ENCODE measurements at places on chromosomes 4 and X.

- no peak for DNase-seq
Measured at GRCh38 chrX:9122519-9123245, 88.8 kb upstream of the FAM9B start.

- no peak for DNase-seq
Measured at GRCh38 chr4:4440333-4441061, 53.6 kb downstream of the NSG1 start.

DNA sequence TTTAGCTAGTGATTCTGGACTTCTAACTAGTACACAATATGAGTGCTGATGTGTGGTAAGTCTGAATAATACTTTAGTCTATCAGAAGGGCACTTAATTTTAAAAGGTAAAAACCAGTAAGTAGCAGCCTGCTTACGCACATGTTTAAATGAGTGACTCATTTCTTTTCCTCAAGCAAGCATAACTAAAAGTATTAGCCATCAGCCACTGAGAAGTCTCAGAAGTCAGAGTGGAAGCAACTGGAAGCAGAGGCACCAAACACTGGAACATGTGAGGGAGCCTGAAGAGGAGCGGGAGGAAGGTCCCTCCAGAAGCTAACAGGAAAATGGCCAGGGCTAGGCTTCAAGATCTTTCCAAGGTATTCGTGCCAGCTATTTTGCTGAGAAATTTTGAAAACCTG is 257.7 kb downstream of the RAPGEF2 start:
- DNase-seq = no peak

GRCh38 chr4:169219440-169219839 is 51.3 kb downstream of the SH3RF1 start:
- DNase-seq = no peak

GRCh38 chr4:26015133-26015651 is 101.2 kb downstream of the SMIM20 start:
- no peak for DNase-seq

DNA sequence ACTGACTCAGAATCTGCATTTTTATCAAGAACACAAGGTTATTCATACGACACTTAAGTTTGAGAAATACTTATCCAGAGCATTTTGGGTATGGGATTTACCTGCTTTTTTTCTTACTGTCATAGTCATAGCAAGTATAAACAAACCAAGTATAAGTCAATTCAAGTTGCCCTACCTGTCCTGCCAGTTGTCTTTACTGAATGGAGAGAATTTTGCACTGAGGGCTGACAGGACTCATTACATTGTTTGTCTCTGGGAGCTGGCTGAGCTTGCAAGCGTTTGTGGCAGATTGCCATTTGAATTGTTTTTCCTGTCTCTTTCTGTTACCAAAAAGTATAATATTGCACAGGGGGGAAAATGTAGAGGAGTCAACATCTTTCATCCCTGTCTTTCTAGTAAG is 278.9 kb upstream of the MAGEC2 start:
- no peak for DNase-seq

DNA sequence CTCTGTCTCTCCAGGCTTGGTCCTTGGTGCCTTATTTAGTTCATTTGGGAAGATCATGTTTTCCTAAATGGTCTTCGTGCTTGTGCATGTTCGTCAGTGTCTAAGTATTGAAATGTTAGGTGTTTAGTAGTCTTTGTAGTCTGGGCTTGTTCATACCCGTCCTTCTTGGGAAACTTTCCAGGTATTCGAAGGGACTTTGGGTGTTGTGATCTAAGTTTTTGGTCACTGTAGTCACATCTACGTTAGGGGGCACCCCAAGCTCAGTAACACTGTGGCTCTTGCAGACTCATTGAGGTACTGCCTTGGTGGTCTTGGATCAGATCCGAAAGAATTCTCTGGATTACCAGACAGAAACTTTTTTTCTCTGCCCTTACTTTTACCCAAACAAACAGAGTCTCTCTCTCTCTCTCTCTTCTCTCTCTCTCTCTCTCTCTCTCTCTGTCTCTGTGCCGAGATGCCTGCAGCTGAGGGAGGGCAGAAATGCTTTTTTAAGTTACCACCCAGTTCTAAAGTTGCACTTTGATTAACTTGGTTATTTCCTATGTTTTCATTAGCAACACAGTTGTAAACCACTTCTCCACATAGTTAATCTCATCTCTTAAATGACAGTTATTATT is 67.6 kb upstream of the SLC7A3 start:
- no peak for DNase-seq

- DNase-seq = no peak
Measured at GRCh38 chr4:121377076-121377475, 3.7 kb downstream of the QRFPR start.

Measured in CD8-positive, alpha-beta memory T cell (primary cell).